NCI-H1436 treated with DMSO at 0.1 percent for 48 hours (cell line): ENCODE measurements at places on chromosomes 2 and 18.

- DNase-seq: no peak
These were observed 26.5 kb downstream of the MDH1 start for GRCh38 chr2:63614983-63615945.

DNA sequence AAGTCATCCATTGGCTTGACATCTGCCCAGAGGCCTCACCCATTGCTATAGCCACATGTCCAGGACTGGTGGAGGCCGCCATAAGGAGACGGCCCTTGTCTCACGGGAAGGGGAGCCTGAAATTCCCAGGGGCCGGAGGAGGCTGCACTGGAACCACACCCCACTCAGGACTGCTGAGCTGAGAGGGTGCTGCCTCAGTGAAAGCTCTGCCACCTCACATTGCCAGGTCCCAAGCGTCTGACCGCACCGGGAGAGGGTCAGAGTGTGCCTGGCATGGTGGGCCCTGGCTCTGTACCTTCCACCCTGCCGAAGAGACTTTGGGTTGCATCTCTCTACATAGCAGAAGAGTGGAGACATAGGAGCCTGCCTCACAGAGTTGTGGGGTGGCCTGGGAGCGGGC is 134.1 kb upstream of the GLI2 start:
- no peak for DNase-seq

GRCh38 chr2:99554238-99554637 is 64.4 kb upstream of the REV1 start:
- DNase-seq: no peak

DNA sequence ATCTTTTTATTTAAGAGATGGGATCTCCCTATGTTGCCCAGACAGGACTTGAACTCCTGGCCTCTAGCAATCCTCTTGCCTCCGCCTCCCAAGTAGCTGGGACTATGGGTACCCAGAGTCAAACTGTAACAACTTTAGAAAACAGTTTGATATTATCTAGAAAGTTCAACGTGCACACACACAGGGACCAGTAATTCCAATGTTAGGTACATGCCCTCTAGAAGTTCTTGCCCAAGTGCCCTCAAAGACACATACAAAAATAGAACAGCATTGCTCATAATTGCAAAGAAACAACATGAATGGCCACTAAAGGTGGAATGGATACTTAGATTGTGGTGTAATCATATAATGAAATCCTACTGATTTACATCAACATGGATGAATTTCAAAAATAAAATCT is 12.6 kb upstream of the LPIN2 start:
- DNase-seq: no peak

GRCh38 chr2:44358503-44358902 is 2.8 kb downstream of the PREPL start:
- no peak for DNase-seq

GRCh38 chr2:236968880-236969534 is 116.7 kb upstream of the COPS8 start:
- DNase-seq: no peak

DNA sequence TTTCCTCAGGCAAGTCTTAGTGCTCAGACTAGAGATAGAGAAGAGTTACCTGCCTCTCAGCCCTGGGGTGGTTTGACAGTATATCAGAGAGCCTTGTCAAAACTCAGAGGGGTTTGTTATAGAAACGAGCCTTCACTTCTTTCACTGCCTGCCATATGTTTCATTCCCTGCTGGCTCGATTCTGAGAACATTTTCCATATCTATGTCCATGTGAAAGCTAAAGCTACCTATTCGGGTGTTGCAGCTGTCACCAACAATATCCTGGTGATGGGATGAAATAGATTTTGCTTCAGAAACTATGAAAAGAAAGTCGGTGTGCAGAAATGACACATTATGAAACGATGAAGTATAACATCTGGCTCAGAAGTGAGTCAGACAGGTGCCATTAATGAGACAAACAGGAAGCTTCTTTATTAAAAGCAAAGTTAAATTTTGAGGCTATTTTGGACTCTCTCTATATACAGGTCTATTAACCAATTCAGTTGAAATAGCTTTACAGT is 56.1 kb upstream of the TANK start:
- DNase-seq: no peak

DNA sequence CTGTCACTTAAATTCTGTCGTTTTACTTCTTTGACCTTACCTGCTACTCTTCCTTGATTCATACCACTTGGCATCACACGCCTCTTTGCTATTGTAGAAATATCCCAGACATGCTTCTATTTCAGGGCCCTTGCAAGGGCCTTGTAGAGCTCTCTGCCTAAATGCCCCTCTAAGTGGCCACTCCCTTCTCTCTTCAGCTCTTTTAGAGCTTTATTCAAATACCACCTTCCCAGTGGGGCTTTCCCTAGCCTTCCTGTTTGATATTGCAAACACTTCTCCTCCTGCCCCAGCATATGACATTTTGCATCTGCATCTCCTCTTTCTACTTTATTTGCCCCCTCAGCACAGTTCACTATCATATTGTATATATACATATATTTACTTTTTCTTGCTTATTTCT is 54.0 kb downstream of the PELI1 start:
- DNase-seq: no peak

DNA sequence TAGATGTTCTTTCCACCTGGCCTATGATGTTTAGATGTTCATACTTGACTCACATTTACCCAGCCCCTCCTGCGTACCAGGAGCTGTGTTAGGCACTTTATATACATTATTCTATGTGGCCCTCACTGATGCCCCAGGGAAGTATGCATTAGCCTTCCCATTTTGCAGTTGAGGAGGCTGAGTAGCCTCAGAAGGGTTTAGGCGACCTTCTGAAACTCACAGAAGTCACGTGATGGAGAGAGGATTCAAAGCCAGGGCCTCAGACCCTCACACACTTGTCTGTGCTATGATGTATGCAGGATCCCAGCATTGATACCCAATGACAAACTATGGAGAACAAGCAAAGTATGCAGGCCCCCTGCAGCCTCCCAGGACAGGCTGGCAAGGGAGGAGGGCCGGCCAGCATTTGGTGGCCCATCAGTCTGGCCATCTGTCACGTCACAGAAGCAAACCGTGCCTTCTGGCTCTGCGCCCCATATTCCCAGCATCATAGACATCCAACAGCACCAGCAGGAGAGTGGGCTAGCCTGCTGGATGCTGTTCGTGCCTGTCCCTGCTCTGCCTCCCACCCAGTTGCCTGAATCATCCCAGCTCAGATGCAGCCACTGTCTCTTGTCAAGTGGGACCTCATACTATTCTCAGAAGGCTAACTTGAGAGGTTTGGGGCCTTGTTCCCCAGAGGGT is 33.6 kb downstream of the EHD3 start:
- DNase-seq: no peak

- DNase-seq: no peak
These were observed 40.5 kb upstream of the SALL3 start for GRCh38 chr18:78939105-78939504.

- no peak for DNase-seq
These were observed 128.8 kb downstream of the ATL2 start for GRCh38 chr2:38248255-38248654.

GRCh38 chr2:231764760-231765159 is 16.3 kb downstream of the PDE6D start:
- DNase-seq: no peak

DNA sequence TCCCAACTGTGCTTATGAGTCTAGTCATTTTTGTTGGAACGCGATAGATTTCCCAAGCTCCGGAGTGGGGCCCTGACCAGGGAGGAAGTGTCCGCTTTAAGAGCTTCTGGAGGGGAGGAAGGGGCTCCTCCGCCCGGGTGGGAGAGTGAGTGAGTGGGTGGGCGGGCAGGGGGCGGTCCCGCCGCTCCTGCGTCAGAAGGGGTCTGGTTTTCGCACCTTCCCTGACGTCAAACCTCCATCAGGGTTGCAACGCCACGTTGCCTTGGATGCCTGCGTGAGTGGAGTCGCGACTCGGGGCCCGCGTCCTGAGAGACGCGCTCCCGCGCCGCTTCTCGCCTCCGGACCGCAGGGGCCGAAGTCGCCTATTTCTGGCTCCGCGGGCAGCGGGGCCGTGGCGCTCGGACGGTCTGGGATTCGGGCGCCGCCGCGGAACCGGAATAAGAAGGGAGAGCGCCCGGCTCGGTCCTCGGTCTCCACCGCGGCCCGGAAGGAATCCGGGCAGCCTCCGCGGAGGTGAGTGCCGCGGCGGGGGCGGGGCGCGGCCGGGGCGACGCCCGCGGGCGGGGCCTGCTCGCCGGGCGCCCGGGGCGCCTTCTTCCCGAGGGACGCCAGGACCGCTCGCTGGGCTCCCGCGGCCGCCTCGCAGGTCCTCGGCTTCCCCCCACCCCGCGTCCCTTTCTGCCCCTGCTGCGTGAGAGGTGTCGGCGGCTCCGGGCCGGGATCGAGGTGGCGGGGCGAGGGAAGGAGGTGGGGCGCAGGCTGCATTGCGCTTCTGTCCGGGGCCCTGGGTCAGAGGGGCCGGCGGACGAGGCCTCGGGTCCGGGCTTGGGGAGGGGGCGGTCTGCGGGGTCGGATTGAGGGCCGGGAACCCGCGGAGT is at the start of gene ZDBF2:
Gene ZDBF2 (plus strand): TSS at position 230 of the 878 bp plus-strand sequence. CDS start 7,187 bp downstream, outside the sequence.
- DNase-seq: no peak

GRCh38 chr2:175233135-175233719 is 51.7 kb upstream of the ATP5MC3 start:
- no peak for DNase-seq

DNA sequence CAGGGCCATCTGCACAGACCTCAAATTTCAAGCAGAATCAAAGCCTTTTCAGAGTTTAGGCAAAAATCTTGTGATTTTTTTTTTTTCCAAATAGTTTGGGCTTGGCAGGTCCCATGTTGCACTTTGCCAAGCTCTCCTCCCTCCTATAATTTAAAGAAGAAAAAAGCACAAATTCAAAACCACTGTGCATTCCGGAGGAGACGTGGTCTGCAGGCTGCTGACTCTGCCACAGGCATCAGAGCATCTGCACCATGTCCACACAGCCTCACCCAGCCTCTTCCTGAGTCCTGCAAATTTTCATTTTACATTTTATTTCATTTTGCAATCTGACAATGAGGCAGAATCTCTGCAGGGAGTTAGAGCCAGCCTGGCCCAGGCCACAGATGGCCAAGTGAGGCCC is 15.7 kb upstream of the GPC1 start:
- no peak for DNase-seq

DNA sequence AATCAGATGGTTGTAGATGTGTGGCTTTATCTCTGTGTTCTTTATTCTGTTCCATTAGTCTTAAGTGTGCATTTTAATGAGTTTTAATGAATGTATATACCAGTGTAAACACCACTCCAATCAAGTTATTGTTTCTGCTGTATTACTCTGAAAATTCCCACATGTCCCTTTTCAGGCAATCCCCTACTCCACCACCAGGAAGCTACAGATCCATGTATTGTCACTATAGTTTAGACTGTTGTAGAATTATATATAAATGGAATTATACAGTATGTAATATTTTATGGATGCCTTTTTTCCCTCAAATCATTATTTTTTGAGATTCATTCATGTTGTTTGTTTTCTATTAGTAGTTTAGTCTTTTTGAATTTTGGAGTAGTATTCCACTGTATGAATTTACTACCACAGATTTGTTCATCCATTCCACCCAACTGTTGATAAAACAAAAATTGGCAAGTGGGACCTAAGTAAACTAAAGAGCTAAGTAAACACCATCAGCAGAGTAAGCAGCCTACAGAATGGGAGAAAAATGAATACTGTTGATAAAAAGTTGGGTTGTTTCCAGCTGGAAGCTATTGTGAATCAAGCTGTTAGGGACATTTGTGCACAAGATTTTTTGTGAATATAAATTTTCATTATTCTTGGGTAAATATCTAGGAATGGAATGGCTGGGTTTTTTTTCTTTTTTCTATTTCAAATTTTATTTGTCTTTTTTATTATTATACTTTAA is 262.0 kb downstream of the CAMKMT start:
- peak; percentile 75 for DNase-seq

DNA sequence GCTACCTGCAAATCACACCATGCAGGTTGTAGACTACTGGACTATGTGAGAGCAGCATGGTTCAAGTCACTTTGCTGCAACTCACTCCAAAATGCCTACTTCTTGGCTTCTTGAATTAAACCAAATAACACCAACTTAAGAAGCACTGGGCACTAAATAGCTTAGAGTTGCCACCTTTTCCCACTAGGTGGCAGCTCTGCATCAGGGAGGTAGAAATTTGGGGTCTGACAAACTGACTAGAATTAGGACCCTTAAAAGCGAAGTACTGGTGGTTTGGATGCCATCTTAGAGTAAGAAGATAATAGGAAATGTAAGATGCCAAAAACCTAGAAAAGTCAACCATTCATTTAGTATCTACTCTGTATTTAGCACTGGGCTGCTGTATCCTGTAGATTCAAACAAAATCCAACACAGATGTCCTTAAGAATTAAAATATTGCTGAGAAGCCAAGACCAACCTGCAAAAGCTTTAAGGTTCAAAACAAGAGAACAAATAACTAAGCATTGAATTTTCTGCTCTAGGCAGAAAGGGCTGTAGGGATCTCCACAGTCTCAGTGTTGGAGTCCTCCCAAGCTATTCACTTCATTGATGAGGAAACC is 65.5 kb downstream of the CCBE1 start:
- no peak for DNase-seq

DNA sequence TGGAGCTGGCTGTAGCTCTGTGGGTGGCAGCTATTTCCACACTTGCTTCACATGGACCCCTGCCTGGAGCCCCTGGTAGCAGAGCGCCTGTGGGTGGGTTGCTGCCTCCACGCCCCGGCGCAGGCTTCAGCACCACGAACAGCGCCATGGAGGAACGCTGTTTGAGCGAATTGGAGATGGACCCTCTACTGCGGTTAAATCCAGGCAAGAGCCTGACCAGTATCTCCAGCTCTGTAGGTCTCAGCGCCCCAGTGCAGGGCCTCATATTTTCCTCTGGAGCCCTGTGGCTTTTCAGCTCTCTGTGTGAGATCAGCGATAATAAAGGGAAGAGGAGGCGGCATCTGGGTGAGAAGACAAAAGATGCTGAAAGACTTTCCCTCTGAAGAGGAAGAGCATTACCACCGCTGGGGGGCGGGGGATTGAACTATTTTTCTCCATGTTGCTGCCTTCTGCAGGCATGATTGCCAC is 12.0 kb downstream of the ONECUT2 start:
- DNase-seq: no peak

DNA sequence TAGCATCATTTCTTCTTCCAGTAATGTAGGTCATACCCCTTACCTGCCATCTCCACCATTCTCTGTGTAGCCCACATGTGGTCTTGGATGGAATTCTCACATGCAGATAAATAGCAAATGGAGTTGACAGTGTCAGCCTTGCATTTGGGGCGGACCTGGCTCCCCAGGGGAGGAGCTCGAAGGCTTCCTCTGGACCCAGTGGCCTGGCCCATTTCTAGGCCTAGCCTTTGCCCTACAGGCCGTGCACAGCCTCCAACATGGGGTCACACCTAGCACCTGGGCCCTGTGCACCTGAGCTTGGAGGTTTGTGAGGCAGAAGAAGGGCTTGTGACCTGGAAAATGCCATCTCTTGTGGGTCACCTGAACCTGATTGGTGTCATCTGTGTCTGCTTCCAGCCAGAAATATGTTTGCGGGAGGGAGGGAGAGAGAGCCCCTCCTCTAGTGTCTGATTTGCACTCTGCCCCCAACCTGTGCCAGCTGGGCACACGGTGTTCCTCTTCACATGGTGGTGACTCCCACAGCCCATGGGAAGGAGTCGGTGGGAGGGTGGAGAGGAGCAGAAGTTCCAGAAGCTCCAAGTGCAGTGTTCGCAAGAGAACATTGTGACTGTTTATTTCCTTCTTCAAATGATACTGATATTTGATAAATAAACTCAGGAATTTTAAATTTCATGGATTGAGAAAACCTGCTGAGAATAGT is 33.0 kb downstream of the ITGB1BP1 start:
- no peak for DNase-seq
